Activated CD4-positive, alpha-beta T cell treated with anti-CD3 and anti-CD28 coated beads for 1 hour (primary cell): ENCODE measurements at places on chromosomes 13 and 19.

DNA sequence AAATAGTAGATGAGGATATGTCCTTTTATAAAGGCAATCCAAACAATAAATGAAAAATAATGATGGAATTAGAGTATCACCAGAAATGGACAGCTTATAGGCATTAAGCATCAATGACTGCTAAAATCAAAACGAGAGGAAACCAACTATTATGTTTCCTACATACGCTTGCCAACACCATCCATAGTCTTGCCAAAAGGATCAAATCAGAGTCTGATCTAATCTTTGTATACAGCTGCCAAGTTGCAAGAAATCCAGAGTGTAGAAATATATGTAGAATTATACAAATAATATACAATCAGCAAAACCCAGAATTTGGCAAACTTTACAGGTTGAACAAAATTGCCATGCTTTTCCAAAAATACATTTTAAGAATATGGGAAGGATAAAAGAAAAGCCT lies 1661.6 kb downstream of the SLITRK1 start:
- DNase-seq, result no peak

GRCh38 chr19:34305221-34306083 lies 51.1 kb downstream of the GARRE1 start:
- no peak for DNase-seq

- DNase-seq, result no peak
Observed at GRCh38 chr19:10005632-10006334, 4.5 kb downstream of the COL5A3 start.

DNA sequence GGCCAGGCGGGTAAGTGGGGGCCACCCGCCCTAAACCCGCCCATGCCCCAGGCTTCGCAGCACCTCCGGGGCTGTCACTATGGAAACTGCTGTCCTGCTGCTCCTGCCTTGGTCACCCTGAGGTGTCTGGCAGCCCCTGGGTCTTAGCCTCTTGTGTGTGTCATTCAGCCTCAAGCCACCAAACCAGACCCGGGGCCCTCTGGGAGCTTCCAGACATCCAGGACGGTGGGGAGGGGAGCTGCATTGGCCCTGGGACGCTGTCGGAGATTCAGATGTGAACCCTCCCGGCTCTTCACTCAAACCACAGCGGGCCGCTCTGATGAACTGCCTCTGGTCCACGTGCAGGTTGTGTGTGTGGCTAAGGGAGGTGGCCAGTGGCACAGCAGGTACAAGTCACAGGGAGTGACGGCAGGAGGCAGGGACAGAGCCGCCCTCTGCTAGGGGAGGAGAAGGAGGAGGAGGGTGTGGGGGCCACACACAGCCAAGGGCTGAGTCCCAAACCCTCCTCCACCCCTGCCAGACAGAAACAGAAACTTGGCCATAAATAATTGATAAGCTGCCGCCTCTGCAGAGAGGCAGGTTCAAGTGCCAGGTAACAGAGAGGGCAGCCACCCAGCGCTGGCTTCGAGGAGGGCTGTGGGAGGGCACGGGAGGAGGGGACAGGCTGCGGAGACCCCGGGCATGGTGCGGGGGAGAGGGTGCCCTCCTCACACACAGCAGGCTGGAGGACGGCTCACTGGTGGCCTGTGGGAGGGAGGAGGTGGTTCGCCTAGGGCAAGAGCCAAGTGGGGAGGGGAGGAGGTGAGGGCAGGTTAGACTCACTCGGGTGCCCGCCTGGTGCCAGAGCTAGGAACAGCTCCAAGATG lies 8.0 kb downstream of the NANOS3 start:
- no peak for DNase-seq

DNA sequence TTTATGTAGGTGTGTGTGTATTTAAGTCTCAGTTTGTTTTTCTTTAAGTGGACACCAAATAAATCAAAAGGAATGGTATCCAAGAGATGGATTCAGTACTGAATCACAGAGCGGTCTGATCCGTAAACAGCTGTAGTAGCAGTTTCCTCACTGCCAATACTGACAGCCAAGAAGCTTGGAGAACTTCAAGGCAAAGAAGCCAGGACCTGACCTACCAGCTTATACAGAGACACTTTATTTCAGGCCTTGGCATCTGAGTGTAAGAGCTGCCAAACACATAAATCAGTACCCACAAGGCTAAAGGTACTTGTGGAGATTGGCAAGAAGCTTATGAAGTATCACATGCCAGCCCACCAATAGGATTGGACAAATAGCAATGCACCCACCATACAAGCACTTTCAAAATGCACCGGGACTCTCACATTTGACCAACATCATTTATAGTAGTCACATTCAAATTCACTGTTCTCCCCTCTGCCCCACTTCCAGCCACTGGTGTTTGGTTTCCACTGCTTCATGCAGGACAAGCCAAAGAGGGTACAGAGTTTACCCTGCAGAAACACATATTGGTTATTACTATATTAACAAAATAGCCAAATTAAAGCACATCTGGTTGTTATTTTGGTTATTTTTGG lies 357.9 kb downstream of the KLF12 start:
- no peak for DNase-seq

DNA sequence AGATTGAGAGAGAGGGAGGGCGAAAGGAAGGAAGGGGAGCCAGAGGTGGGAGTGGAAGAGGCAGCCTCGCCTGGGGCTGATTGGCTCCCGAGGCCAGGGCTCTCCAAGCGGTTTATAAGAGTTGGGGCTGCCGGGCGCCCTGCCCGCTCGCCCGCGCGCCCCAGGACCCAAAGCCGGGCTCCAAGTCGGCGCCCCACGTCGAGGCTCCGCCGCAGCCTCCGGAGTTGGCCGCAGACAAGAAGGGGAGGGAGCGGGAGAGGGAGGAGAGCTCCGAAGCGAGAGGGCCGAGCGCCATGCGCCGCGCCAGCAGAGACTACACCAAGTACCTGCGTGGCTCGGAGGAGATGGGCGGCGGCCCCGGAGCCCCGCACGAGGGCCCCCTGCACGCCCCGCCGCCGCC lies at the start of gene TNFSF11:
TSS of gene TNFSF11 (plus strand) at position 142 of the 400 bp plus-strand sequence. CDS start at position 294, 152 bp downstream.
- DNase-seq, result no peak

DNA sequence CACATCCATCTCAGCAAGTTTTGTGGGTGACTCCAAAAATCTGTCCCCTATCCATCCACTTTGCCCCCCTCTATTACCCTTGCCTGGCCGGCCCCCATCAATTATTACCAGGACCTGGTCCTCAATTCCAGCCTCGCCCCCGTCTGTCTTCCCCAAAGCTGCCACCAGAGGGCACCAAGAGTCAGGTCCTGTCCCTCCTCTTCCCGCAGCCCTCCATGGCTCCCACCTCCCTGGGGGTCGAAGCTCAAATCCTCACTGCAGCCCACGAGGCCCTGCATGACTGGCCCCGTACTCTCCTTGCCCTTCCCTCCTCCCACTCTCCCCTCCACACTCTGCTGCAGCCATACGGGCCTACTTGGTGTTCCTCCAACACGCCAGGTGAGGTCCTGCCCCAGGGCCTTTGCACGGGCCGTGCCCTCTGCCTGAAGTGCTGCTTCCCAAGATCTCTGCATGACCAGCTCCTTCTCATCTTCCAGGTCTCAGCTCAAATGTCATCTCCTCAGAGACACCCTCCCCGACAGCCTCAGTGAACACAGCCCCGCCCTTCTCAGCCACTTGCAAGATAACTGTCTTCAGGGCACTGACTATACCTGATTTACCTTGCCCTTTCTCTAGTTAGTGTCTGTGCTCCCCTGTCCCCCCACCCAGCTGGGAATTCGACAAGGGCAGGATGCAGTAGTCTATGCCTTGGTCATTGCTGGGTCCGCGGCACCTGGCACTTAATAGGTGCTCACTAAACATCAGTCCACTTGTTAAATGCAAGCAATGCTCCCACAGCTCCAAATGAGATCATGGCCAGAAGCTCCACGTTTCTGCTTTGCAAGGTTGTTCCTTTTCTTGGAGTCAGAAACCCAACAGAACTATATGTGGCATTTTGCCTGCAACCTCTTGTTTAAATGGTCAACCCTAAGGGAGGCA lies 16.8 kb upstream of the SEMA6B start:
- DNase-seq, result peak; percentile 46

DNA sequence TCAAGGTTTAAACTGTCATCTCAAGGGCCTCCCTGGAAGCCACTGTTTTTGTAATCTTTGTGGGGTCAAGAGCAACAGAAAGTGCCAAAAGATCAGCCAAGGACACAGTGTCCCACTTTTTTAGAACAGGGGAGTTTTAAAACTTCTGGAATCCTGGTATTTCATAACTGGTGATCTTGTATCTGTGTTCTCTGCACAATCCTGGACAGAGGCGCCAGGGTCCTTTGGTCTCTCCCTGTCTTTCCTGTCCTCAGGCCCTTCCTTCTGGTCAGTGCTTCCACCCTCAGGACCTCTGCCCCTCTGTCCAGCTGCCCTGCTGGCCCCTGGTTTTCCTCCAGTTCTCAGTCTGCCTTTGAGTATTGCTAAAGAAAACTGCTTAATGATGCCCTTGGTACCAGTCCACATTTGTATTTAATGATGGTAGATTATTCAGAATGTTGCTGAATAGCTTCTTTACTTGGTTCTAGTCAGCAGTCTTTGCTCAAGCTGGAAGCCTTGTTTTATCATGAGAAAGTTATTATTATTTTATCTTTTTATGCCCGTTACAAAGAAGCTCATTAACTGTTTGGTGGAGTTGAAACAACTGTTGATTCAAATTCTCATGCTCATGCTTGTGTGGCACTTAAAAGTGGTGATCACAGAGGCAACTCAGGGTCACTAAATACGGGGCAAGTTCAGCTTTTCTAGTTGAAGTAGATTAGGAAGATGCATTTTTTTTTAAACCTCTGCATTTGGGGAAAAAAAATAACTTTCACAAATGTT lies 47.5 kb downstream of the WASF3 start:
- no peak for DNase-seq

GRCh38 chr19:46537136-46538097 lies 41.8 kb upstream of the PNMA8B start:
- DNase-seq, result peak; percentile 39

GRCh38 chr13:77563111-77563510 lies 27.6 kb downstream of the SCEL start:
- DNase-seq, result no peak

DNA sequence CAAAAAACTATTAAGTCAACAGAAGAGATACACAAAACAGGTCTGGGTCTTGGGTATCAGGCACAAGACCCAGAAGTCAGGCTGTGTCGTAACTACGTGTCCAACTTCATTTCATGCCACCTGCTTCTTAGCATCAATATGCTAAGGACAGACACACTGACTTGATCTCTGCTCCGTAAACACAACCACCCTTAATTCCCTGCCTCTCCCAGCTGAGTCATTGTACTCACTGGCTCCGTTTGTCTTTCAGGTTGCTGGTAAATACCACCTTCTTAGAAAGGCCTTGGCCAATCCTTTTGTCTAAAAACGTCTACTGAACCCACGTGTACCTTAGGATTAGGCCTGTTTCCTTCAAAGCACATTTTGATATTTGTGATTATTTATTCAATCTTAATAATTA lies 726.2 kb downstream of the PCDH9 start:
- DNase-seq, result no peak

DNA sequence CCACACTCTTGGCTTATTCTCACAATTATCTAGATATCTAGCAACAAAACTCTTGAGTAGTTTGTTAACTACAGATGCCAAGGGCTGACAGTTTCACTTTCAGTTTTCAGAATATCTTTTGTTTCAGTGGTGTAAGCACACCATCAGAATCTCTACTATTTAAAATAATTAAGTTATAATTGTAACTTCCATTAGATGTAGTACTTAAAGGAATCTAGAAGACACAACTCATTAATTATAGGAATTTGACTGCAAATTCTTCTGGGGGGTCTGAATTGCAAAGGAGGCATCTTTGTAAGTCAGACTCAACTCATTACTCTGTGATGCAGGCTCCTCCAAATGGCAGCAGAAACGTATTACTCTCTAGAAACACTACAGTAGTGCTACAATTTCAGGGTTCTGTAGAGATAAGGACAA lies 44.9 kb upstream of the USPL1 start:
- no peak for DNase-seq

DNA sequence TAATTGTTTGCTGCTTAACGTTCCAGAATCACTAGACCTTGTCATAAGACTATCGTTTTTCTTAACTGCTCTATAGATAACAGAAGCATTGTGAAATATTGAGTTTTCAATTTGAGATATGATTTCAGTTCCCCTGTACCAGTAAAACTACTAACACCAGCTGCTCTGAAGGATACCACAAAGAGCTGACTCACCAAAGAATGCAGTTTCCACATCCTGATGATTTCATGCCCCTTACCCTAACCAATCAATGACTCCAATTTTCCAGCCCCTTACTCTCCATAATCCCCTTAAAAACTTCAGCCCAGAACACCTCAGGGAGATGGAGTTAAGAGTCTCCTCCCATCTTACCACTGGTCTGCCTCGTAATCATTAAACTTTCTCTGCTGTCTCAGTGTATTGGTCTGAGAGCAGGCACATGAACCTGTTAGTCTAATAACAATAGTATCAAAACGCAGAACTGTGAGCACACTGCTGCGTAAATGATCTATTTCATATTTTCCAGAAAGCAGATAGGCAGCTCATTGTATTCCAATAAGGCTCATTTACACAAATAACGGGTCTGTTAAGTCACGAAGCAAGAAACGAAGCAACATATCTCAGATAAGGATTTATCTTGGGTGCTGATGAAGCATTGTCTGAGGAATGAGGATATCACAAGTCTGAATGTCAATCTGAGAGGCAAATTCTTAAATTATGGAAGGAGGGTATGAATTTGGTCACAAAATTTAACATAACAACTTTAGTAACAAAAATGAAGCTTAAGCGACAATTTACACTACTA lies 14.1 kb upstream of the CCNA1 start:
- DNase-seq, result no peak

- peak; percentile 74 for DNase-seq
Observed at GRCh38 chr19:12847159-12848139, 9.1 kb downstream of the MAST1 start.

GRCh38 chr19:11151181-11151580 lies 4.4 kb downstream of the SPC24 start:
- DNase-seq, result no peak

- no peak for DNase-seq
Observed at GRCh38 chr13:98513837-98514236, 63.1 kb downstream of the STK24 start.

DNA sequence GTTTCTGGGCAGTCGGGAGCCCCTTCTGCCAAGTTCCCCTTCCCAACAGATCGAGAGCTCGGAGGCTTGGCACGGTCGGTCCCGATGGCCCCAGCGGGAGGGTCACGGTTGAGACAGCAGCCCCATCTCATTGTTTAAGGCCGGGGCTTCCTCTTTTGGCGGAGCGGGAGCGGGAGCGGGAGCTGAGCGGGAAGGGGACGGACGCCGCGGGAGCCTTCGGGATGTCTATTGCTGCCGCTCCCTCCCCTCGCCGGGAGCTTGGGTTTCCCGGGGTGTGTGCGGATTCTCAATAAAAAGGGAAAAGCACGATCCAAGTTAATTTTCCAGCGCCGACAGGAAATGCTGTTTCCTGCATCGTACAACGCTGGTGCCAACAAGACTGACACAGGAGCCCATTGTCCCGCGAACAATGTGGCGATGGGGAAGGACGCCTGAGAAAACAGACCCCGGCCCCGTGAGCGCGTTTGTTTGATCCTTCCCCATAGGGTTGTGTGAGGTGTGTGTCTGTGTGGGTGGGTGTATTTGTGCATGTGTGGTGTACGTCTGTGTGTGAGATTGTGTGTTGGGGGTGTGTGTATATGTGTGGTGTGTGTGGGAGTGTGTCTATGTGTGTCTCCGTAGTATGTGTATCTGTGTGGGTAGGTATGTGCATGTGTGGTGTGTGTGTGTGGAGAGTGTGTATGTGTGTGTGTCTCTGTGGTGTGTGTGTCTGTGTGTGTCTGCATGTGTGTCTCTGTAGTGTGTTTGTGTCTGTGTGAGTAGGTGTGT lies 36.3 kb upstream of the FLT1 start:
- DNase-seq, result no peak

- no peak for DNase-seq
Observed at GRCh38 chr13:58879114-58879513, 1247.6 kb downstream of the PCDH17 start.
